H4 (cell line): ENCODE measurements at places on chromosomes 16 and 17. TPM values are rescaled to one million over a fixed set of nuclear protein-coding genes. Genes with fewer than 3 reads are reported as not detected.

- DNase-seq, result no peak
Measured at GRCh38 chr17:13352747-13353415, 248.8 kb downstream of the HS3ST3A1 start.

- peak; percentile 4 for DNase-seq
Measured at GRCh38 chr17:9370467-9370866, 205.2 kb downstream of the STX8 start.

DNA sequence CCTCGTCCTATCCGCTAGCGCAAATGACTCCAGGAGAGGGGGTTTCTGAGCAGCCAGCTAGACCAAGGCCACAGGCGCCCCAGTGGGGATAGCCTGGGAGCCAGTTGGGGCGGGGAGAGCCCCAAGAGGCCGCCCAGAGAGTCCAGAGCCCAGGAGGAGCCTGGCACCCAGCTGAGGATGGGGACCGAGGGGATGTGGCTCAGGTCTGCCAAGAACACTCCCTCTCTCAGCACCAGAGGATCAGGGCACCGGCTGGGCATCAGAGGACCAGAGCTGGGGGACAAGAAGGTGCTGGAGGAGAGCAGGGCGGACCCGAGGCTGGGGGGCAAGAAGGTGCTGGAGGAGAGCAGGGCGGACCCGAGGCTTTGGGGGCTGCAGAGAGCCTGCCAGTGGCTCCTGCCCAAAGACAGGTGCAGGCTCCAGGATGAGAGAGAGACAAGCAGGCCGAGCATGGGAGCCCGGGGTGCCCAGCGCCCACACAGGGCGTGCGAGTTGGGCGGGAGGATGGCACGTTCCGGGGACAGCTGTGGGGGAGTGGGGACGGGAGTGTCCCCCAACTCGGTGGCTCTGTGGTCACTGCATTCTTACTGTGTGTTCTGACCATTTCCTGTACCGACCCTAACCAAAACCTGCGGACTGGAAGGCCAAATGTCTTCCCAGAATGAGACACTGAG is 39.4 kb downstream of the TIMM22 start:
- DNase-seq, result no peak

- DNase-seq, result no peak
Measured at GRCh38 chr17:9330611-9331271, 244.9 kb downstream of the STX8 start.

GRCh38 chr17:71548540-71549190 is 572.2 kb upstream of the SOX9 start:
- DNase-seq, result peak; percentile 14

DNA sequence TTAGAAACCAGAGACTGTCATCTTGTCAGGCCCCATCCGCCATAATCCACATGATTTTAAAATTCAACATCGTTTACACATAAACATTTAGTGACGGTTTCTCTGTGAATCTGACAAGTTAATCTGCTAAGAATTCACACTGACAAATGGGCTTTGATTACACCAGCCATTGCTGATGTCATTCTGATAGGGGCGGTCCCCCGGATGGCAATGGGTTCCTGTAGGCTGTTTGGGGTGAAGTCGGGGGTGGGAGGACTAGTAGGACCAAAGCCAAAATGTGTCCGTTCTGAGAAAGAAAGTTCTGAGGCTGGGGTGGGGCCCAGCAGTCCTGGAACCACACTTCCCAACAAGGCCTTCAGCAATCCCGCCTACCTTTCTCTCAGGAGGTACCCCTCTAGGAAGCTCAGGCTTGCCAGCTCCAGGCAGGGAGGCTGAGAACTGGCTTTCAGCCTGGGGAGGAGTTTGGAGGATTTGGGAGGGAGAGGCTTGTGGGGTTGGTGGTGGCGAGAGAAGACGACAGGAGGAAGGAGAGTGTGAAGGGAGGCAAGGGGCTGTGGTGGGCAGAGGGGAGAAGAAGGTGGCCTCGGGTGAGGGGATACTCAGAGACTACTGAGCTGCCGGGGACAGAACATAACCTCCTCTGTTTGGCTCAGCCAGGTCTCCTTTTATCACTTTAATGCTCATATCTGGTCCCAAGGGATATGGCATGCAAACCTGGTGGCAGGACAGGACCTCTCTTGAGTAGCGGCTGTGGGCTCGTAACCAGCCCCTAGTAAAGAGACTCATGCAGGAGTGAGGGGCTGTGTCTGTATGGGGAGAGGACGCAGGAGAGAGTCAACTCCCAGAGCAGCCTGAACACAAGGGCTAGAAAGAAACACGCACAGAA is 8.6 kb downstream of the HIC1 start:
- DNase-seq, result no peak

GRCh38 chr17:19244357-19244756 is 7.2 kb downstream of the EPN2 start:
- no peak for DNase-seq

- DNase-seq, result no peak
Measured at GRCh38 chr16:87784812-87785211, 19.0 kb upstream of the KLHDC4 start.

DNA sequence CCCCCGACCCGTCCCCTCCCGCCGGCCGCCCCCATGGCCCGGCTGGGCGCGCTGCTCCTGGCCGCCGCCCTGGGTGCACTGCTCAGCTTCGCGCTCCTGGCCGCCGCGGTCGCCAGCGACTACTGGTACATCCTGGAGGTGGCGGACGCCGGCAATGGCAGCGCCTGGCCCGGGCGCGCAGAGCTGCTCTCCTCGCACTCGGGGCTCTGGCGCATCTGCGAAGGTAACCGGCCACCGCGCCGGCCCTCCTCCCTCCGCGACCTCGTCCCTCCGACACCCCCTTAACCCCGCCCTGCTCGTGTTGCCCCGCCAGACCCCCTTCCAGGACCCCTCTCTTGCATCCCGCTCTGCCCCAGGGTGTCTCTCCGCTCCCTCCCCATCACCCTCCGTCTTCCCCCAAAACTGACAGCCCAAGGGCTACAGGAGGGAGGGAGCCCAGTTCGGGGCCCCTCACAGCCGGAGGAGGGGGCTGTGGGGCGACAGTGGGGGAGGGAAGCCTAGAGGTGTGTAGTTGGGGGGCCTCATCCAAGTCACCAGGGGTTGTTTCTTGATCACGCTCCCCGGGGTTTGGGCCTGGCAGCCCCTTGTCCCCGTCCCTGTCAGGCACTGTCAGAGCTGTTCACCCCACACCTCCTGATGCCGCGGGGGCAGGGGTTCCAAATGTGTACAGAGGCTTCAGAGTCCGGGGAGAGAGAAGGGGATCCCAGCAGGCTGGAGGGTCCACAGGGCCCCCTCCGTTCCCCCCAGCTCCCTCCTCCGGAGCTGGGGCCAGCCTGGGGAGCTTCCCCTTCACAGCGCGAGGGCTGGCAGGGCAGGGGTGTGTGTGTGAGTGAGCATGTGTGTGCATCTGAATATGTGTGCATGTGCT is 794 bp downstream of the TMEM235 start:
- no peak for DNase-seq

Gene TNFRSF17
- total RNA-seq, result not detected in 2 replicates

Gene OSGIN1
- total RNA-seq, result 26.1 and 27.3 TPM in 2 replicates

Gene RAD51D
- 11.8 and 11.9 TPM in 2 replicates for total RNA-seq

Gene GH1
- not detected in 2 replicates for total RNA-seq
